Stimulated activated CD4-positive, alpha-beta T cell treated with anti-CD3 and anti-CD28 coated beads, Interleukin-2, amount 100 ng/mL, for 24 hours (primary cell): ENCODE measurements at places on chromosomes 6 and 20.

- DNase-seq, result no peak
These were observed 109.2 kb upstream of the ADGRF1 start for GRCh38 chr6:47151232-47151898.

DNA sequence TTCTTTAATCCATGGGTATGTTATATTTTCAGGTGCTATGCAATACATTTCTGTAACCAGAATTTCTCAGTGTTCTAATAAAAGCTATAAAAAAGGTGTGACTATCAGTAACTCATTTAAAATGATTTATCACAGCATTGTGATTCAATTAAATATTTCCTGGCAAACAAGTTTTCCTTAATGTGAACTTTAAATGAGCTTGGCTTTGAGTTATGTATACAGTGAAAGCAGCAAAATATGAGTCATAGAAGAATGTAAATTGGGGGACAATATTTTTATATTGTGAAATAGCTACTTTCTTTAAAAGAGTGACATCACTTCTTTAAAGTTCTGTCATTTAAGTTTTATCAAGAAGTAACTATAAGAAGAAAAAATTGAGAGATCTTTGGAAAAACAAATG lies 484.9 kb upstream of the MAN1A1 start:
- no peak for DNase-seq

GRCh38 chr20:19254956-19255355 lies 42.5 kb downstream of the SLC24A3 start:
- no peak for DNase-seq

DNA sequence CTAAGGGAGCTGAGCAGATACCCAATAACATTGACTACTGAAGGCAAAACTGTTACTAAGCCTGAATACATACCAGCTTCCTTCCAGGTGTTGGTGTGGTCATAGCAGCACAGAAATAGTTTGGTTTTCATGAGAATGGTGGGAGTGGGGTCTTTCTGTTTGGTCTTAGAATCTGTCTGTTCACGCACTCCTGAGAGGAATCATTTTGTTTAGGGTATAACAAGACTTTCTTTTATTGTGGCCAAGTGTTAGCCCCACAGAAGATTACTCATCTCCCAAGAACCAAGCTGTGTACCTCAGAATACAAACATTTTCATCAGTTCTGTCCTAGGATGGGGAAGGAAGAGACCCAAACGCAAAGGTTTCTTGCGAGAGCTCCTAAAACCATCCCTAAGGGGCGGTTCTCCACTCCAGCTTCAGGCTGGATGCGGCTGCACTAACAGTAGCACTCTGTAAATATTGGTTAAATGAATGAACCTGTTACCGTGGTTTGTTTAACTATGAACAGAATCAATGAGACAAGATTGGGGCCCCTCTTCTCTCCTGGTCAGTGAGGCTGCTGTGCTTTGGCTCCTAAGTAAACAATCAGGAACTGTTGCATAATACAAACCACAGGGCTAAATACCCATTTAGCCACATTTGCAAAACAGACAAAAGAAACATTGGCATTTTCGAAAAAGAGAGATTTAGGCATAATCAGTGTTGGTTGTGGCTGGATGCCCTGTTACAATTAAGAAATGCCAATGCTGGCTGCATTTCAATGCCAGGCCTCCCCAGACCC lies 44.9 kb downstream of the SNAP25 start:
- DNase-seq, result no peak

DNA sequence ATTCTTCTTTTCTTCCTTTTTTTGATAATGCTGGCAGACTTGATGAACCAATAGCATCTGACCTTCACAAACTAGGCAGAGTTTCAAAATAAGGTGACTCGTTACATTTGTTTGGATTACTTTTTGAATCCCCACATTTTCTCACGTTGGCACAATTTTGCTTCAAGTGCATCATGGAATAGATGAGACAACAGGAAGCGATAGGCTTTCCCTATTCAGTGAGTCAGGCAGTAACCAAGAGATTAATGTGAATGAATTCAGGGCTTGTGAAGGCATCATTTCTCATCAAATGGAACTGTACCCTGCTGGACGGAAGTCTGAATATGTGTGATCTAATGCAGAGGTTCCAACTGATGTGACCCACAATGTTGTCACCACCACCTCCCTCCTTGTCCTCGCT lies 10.7 kb downstream of the RFPL4B start:
- no peak for DNase-seq

- no peak for DNase-seq
These were observed 27.4 kb downstream of the TRPC4AP start for GRCh38 chr20:35065181-35065580.

DNA sequence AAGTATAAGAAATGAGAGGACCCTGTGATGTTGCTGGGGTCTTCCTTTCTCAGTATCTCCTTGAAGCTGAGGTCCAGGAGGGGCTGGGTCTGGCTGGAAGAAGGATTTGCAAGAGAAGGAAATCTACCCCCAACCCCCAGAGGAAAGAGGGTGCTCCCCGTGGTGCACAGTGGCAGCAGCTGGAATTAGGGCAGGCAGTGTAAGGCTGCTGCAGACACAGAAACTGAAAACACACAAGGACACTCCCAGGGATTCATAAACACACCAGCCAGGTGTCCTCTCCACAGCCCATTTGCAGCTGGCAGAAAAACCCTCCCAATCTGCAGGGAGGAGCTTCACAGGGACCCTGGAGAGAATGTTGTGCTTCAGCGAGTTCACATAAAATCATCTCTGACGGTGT lies 297.2 kb downstream of the CDH26 start:
- no peak for DNase-seq

- DNase-seq, result no peak
These were observed 195.0 kb downstream of the KHDC1L start for GRCh38 chr6:73030257-73030656.

- no peak for DNase-seq
These were observed 46.2 kb downstream of the NHLRC1 start for GRCh38 chr6:18076231-18076630.

DNA sequence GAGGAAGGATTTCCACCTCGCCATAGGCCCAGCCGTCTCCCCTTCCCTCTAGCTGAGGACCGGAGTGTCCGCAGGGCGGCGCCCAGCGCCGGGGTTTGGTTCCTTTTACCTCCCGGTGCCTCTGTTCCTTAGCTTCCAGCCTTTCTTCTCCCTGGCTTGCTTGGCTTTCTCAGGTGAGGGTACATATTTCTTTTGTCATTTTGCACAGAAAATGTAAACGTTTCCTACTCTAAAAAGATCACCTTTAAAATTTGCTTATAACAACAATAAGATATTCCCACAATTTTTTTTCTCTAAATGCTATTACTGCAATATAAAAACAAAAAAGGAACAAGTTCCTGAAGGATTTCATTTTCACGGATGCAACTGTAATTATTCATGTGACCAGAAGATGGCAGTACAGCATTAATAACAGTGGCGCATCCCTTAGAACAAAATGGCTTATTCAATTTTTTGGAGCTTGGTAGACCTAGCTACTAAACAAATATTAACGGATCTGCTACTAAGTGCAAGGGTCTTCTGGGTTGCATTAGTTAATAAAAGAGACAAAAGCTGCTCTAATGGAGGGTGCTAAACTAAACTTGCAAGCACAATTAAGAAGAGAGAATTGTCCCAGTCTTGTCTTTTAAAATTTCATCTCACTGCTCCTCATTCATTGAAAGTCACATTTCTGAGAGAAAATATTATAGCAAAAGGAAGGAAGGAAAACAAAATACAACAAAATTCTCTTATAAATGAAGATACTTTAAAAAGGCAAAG lies 172.9 kb downstream of the ADGRG6 start:
- no peak for DNase-seq

GRCh38 chr6:20777801-20778200 lies 243.5 kb downstream of the CDKAL1 start:
- no peak for DNase-seq

DNA sequence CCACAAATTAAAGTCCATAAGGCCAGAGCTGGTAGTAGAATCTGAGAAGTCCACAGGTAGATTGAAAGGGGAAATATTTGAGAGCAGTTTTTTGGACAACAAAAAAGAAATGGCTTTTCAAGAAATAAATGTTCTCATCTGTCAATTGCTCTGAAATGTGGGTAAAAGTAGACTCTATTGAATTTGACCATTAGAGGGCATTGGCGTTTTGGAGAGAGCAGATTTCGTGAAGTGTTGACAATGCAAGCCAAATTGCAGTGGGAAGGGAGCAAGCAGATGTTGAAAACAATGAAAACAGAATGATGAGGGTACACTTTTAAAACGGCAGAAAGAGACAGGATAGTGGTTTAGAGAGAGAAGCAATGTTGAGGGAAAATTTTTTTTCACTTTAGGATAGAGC lies 149.1 kb upstream of the FAM83B start:
- DNase-seq, result no peak

GRCh38 chr20:9447182-9447581 lies 67.2 kb upstream of the LAMP5 start:
- no peak for DNase-seq

DNA sequence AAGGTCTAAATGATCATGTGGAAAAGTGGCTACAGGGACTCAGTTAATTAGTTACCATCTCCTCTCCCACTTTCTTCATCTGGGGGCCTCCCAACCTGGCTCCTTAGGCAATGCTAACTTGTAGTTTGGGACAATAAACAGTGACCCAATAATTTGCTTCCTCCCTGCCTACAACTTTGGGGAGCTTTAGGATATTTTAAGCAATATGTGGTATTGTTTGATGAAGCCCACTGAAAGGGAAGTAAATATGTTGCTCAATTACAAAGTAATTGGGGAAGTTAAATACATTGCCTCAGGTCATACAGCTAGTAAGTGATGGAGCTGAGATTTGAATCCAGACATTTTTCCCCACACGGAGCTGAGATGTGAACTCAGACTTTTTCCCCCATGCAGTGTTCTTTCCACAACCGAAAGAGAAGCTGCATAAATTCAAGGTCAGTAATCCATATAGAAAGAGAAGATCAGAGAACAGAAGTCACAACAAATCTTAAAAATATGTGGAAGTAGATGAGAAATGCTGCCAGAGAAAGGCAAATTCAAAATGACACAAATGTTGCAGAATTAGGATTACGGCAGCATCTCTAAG lies 26.6 kb downstream of the ZHX3 start:
- no peak for DNase-seq

GRCh38 chr20:34720266-34720665 lies 16.1 kb downstream of the TP53INP2 start:
- DNase-seq, result no peak

GRCh38 chr6:71523548-71523947 lies 234.9 kb downstream of the OGFRL1 start:
- no peak for DNase-seq

DNA sequence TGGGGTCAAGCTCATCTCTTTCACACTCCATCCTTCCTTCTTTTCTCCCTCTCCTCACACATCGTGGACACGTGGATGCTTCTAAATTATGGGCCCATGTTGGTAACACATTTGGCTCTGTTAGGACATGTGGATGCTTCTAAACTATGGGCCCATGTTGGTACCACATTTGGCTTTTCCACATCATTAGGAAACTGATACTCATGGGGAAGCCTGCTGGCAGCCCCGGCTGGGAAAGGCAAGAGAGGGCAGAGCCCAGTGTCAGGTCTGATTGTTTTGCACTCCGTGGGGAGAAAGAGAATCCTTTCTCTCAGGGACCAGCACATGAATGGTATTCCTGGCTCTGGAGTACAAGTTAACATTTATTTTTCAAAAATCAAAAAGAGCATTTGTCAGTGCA lies 4.0 kb upstream of the CST1 start:
- DNase-seq, result no peak

GRCh38 chr6:31478186-31478950 lies 19.6 kb upstream of the MICB start:
- DNase-seq, result no peak

GRCh38 chr20:47988676-47989075 lies 203.4 kb upstream of the SULF2 start:
- DNase-seq, result no peak

DNA sequence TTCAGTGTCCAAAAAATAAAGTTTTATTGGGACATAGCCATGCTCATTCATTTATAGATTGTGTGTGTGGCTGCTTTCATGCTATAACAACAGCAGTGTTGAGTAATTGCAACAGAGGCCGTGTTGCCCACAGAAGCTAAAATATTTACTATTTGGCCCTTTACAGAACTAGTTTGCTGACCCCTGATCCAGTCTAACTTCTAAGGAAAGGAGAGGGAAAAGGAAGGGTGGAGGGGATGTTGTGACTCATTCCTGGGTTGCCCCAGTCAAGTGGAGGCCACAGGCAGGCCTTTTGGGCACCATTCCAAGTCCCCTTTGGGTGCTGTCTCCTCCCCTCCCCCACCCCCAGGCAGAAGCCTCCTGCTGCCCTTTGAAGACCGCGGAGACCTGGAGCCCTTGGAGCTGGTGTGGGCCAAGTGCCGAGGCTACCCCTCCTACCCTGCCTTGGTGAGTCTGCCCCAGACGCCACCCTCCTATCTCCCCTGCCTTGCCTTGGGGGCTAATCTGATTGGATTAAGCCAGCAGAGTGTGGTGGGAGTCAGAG lies 28.4 kb downstream of the BRPF3 start:
- no peak for DNase-seq

DNA sequence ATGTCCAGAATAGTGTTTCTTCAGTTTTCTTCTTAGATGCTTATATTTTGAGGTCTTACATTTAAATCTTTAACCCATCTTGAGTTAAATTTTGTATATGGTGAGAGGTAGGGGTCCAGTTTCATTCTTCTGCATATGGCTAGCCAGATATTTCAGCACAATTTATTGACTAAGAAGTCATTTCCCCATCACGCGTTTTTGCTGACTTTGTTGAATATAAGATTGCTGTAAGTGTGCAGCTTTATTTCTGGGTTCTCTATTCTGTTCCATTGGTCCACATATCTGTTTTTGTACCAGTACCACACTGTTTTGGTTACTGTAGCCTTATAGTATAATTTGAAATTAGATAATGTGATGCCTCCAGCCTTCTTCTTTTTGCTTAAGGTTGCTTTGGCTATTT lies 179.6 kb downstream of the AKAP7 start:
- no peak for DNase-seq

DNA sequence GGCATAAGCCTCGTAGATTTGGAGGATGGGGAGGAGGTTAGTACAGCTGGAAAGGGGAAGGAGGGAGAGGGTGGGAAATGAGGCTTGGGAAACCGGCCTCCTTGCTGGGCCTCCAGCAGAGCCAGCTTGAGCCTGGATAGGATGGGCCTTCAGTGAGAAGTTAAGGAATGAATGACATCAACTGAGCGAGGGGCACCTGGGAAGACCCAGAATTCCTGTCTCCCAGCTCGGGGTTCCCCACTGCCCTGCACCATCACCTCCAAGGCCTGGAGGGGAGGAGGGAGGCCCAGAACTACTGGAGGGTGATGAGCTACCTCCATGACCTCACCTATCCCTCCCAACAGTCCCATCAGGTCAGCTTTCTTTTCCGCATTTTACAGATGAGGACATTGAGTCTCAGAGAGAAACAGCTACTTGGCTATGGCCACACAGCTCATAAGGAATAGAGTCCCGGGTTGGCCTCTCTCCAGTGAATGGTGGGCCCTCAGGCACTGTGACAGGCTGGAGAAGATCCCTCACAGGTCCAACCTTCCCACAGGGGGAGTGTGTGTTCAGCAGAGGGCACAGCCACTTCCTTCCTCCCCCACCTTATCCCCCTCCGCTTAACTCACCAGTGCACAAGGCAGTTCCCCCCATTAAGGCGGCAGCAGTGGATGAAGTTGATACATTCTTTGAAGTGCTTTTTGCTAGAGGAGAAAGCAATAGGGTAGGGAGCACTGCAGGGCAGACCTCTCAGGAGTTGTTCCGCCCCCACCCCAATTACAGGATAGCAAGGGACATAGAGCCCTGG lies 6.8 kb downstream of the DUSP15 start:
- no peak for DNase-seq

- no peak for DNase-seq
These were observed 8.6 kb upstream of the SLC4A11 start for GRCh38 chr20:3247638-3248037.
